Stimulated activated CD8-positive, alpha-beta memory T cell treated with anti-CD3 and anti-CD28 coated beads, Interleukin-15, amount 100 ng/mL, for 48 hours (primary cell): ENCODE measurements at places on chromosomes 3 and 15.

- DNase-seq: no peak
Measured at GRCh38 chr3:161420746-161421145, 49.4 kb upstream of the SPTSSB start.

GRCh38 chr15:88644741-88645140, 5.9 kb downstream of the ISG20 start:
- no peak for DNase-seq

DNA sequence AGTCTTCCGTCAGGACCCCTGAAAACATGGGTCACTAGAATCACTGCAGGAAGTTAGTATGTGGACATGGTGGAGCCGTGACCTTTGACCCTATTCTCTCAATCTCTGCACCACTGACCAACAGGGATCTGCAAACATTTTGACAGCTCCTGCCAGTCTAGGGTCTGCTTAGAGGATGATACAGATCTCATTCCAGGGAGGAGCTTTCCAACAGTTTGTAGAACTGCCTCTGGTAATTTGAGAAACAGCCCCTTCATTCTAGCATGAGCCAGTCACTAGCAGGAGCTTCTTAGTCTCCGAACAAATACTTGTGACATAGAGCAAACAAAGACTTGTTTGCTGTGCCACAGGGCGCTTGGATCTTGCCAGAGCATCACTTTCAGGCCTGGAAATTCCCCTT, 270.3 kb upstream of the CFAP20DC start:
- no peak for DNase-seq

- no peak for DNase-seq
Measured at GRCh38 chr15:70023769-70024491, 73.8 kb downstream of the TLE3 start.

DNA sequence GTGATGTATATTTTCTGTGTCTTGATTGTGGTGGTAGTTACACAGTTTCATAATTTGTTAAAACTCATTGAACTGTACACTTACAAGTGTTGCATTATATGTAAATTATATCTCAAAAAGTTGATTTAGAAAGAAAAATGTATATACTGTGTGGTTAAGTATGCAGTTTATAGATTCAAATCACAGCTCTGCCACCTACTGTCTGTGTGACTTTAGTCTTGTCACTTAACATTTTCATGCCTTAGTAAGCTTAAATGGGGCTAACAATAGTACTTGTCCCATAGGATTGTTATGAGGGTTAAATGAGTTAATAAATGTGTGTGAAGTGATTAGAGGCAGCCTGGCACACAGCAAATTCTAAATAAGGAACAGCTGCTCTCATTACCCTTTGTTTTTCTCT, 120.9 kb upstream of the P2RY1 start:
- no peak for DNase-seq

- no peak for DNase-seq
Measured at GRCh38 chr3:172678068-172678467, 32.8 kb downstream of the NCEH1 start.

GRCh38 chr3:76753599-76753998, 286.3 kb upstream of the ROBO2 start:
- DNase-seq: no peak
